ENCODE measurements at places on chromosomes 6 and 20.
A peak's percentile ranks its signal among the peaks of the same experiment; 100 is the strongest.

GRCh38 chr6:30981942-30982772, 1.4 kb upstream of the MUC21 start:
- DNase-seq, result peak; percentile 57

DNA sequence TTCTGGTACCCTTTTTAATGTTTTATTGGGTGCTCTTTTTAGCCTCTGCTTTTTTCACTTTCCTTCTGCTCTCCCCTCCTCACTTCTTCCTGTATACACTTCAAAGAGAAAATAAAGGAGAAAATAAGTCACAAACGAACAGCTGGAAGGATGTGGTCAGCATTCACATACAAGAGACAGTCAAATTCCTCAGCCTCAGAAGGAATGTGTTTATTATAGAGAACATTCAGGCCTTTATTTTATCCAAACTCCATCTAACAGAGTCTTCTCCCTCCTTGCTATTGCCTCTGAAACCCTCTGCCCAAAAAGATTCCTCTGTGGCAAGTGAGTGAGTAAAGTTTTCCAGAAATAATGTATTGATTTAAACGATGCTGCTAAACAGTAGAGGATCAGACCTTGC, 490.4 kb downstream of the FRK start:
- DNase-seq, result no peak

DNA sequence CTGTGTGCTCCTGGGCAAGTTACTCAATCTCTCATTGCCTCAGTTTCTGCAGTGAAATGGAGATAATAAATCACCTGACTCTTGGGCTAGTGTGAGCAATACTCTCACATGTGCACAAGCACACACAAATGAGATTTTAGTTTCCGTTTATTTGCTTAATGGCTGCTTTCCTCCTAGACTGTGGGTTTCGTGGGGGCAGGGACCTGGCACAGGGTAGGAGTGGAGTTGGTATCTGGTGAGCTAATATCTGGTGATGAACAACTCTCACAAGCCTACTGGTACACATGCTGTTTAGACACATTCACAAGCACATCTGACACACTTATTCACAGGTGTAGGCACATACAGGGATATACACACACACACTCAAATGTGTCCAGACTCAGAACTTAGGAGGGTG, 73.8 kb downstream of the TOX2 start:
- no peak for DNase-seq

DNA sequence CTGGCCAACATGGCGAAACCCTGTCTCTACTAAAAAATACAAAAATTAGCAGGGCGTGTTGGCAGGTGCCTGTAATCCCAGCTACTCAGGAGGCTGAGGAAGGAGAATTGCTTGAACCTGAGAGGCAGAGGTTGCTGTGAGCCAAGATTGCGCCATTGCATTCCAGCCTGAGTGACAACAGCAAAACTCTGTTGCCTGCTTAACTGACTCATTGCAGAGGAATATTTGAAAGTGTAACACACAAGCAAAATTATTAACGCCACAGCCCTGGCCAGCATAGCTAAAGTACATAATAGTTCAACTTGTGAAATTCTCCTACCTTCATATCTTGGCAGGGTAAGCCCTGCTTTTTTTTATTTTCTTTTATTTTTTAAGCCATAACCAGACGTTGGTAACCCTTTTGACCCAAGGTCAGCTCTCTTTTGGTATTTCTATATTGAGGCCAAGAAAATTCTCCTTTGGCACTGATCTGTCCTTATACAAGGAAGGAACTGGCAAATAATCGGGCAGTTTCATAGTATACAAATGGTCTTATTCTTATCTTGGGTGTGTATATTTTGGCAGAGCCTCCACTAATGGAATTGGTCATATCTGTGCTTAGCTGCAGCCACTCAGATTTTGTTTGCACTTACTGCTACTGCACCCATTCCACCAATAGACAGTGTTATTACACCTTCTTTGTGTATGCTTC, 4.0 kb upstream of the ADGRF5 start:
- DNase-seq, result no peak

GRCh38 chr20:35503841-35504561, 25.5 kb downstream of the C20orf173 start:
- no peak for DNase-seq

GRCh38 chr6:3379482-3380060, 77.3 kb downstream of the SLC22A23 start:
- no peak for DNase-seq

- DNase-seq, result no peak
These were observed 14.3 kb downstream of the AARS2 start for GRCh38 chr6:44298864-44299263.

GRCh38 chr6:156564127-156564806, 212.9 kb upstream of the ARID1B start:
- DNase-seq, result peak; percentile 86

- DNase-seq, result peak; percentile 67
These were observed 451.0 kb upstream of the SULF2 start for GRCh38 chr20:48236000-48236970.

- DNase-seq, result no peak
These were observed 48.3 kb upstream of the TRAF3IP2 start for GRCh38 chr6:111653979-111654378.

Measured in right forelimb (tissue), 1 donor.